NCI-H460 (cell line): ENCODE measurements at places on chromosomes 6 and 20.

DNA sequence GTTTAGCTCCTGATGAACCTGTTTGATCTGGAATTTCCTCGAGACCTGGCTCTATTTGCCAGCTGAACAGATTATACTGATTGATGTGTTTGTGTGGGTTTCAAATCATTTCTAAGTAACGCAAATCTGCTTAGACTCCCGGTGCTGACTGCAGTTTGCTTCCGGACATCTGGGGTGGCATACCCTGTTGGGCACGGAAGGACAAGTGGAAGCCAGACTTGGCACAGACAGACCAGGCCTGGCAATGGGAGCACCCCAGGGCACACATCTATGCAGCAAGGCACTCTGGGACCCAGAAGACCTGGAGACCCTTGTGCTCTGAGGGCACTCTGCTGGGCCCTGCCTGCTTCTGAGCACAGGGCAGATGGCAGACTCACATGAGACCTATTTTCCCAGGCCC is 433.7 kb upstream of the CHD6 start:
- DNase-seq, result no peak

GRCh38 chr6:153962555-153962954 is 76.5 kb upstream of the OPRM1 start:
- no peak for DNase-seq

DNA sequence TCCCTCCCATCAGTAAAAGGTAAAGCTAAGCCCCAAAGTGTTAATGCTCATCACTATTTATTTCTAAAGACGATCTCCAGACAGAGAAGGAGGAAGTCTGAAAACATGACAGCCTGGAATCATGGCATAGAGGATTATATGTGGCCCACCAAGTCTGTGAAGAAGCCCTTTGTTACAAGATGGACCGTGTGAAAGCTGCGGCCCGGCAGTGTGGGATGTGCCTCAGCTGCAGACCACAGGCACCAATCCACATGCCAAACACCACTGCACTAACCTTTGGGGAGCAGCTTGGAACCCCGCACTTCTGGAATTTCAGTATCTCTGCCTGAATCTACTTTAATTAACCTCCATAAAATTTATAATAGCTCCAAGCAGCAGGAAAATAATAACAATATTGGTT is 90.4 kb downstream of the SLC23A2 start:
- DNase-seq, result no peak

DNA sequence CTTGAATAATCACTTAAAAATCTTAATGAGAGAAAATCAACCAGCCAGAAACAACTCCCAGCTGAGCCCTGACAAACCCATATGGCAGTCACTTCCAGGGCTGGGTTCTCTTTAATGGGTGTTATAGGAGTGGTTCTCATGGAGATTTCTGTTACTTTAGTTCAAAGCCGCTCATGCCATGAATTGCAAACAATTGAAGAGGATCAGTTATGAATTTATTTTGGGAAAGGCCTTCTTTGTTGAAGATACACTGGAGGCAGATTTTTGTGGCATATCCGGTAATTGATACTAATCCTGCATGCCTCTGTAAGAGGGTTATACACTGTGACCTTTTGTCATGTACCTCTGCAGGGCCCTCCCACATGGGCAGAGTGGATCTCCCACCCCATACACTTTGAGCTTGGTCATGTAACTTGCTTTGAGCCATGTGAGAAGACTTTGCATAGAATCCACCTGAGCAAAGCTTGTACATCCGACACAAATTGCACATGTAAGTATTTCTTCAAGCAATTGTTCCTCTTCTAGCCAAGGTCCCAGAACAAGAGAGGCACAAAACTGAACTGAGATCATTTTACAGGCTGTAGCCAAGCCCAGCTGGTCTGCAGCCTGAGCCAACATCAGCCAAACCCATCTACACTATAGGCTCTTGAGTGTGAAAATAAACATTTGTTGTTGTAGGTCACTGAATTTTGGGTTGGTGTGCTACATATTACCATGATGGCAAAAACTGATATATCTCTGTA is 492.3 kb downstream of the PREX1 start:
- DNase-seq, result no peak

DNA sequence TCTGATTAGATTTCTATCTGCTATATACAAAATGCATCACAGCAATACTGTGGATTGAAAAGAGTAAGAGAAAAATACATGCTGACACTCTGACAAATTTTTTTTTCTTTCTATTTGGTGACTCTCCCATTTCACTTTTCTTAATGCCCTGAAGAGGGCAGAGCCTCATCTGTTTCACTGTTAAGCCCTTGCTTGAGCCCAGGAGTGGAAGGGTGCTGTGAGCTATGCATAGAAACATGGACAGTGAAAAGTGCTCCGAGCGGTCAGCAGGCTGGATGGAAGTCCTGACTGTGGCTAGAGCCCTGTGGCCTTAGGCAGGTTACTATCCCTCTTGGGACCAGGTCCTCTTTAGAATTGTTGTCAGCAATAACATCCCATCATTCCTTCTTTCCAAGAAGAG is 17.4 kb upstream of the CSE1L start:
- DNase-seq, result no peak

DNA sequence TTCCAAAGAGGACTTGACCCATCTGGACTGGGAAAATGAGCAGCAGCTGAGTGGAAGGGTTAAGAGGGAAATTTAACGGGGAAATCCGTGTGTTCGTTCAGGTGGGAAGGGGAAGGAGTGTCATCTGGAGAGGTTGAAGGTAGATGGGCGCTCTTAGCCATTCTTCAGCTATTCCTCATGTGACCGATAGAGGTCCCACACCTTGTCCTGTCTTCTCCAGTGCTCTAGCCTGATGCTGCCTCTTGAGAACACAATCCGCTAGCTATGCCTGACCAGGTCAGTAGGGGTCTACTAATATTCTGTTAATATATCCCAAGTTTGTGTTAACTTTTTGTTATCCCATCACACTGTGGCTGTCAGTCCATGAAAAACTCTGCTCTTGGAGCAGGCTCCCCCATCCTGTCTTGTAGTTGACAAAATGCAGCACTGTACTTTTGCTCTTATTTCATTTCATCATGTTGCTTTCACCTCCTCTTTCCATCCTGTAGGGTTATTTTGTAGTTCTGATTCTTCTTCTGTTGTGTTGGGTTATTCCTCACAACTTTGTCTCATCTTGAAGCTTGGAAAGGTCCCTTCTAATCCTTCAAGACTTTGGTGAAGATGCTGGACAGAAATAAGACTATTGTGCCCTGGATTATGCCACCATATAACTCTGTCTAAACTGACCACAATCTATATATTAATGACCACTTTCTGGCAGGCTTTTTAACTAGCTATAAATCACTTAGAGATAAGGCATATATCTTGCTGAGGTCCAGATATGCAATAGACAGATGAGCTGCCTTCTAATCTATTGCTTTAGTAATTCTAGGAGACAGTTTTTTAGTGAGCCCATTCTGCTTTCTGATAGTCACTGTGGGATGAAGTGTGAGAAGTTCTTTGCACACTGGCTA is 123.4 kb upstream of the SUPT3H start:
- peak; percentile 8 for DNase-seq

DNA sequence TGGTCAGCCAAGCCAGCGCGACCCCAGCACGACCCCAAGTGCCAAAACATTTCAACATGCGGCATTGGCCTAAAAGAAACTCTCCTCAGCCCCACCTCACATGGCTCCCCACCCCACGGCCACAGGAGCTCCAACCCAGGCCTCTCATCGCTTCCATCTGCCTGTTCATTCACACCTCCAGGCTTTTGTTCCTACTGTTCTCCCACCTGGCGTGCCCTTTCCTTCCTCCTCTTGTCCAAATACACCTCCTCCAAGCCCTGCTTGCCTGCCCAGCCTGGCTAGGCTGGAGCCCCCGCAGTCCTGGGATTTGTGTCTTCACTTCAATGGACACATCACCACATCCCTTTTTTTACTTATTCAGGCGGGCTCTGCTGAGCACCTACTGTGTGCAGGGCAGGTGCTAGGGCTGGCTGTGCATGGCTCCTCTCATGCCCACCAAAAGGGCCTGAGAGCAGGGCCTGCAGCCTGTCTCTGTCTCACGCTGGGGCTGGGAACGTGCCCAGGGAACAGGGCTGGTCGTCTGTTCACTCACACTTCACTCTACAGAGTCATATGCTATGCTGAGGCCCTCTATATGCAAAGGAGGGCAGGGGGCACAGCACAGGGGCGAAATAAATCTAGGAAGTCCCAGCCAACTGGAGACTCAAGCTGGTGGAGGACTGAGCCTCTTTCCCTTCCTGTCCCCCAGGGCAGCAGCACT is 61.1 kb downstream of the GRM4 start:
- no peak for DNase-seq

- DNase-seq, result no peak
Measured at GRCh38 chr20:48260129-48260756, 475.0 kb upstream of the SULF2 start.

- DNase-seq, result no peak
Measured at GRCh38 chr20:50274570-50275430, 84.2 kb downstream of the CEBPB start.

GRCh38 chr6:151044465-151045441 is 179.3 kb downstream of the MTHFD1L start:
- DNase-seq, result peak; percentile 30

DNA sequence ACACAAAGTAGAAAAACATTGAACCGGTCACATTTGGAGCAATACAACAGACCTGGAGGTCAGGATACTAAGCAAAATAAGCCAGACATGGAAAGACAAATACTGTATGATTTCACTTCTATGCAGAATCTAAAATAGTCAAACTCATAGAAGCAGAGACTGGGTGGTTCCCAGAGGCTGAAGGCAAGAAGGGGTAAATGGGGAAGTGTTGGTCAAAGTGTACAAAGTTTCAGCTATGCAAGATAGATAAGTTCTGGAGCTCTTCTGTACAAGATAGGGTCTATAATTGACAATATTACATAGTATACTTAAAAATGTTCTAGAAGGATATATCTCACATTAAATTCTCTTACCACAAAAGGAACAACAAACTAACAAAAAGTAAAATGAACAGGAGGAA is 70.3 kb downstream of the TMEM244 start:
- no peak for DNase-seq

DNA sequence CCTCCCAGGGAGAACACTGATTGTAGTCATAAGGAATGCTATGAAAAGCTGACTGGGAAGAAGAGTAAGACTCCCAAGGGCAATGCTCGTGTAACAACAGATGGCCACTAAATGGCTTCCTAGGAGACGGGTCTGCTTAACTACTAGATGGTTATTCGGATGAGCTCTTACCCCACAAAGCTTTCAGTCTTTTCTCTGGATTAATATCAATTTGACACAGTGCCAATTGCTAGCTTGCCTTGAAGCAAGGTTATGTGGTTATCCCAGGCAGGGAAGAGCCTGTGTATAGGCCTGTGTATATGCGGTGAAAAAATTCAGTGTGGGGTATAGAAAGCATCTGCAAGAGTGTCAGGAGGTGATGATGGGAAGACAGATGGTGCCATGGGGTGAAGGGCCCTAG is 86.4 kb upstream of the NOX3 start:
- DNase-seq, result no peak

DNA sequence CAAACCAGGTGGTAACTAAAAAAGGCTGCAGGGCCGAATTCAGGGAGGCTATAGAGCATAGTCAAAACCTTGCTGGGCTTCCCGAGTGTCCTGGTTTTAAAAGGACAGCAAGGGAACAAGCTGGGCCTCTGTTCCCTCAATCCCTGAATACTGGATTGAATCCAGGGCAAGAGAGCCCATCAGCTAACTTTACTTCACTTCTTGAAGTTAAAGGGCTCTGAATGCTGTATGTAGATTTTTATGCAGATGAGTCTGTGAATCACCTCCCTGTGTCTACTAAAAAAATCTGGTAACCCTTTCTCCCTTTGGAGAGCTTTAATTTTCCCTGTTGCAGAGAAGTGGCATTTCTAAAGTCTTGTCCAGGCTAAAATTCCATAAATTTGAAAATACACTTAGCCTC is 29.5 kb downstream of the LYRM4 start:
- DNase-seq, result no peak

- no peak for DNase-seq
Measured at GRCh38 chr6:35673755-35674154, 15.0 kb downstream of the FKBP5 start.

DNA sequence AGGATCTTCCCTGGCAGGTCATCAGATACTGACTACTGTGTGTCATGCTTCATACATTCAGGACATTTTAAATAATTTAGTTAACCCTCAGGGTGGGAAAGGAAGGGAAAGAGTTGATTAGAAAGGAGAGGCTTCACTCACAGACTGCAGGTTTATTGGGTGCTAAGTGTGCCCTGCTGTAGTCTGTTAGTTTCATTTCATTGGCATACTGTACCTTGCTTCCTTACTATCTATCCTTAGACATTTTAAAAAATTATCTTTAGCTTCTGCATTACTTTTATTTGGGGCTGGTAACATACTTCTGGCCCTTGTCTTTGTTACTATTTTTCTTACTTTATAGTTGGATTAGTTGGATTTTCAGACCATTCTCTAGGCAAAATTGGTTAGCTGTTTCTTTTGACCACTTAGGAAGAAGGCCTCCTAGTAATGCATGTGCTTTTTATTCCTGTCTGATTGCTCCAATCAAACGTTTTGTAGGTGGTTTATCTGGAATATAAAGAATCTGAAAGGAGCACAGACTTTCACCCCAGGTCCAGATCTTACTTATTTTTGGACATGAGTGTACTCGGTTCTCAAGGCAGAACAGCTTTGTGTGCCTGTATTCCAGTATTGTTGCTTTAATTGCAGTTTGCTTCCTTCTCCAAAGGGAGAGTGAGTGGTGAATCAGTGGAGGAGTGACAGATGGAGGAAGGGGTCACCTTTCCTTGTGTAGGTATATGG is 82.7 kb upstream of the PRDM1 start:
- DNase-seq, result no peak

GRCh38 chr6:41352396-41352795 is 17.0 kb downstream of the NCR2 start:
- no peak for DNase-seq

DNA sequence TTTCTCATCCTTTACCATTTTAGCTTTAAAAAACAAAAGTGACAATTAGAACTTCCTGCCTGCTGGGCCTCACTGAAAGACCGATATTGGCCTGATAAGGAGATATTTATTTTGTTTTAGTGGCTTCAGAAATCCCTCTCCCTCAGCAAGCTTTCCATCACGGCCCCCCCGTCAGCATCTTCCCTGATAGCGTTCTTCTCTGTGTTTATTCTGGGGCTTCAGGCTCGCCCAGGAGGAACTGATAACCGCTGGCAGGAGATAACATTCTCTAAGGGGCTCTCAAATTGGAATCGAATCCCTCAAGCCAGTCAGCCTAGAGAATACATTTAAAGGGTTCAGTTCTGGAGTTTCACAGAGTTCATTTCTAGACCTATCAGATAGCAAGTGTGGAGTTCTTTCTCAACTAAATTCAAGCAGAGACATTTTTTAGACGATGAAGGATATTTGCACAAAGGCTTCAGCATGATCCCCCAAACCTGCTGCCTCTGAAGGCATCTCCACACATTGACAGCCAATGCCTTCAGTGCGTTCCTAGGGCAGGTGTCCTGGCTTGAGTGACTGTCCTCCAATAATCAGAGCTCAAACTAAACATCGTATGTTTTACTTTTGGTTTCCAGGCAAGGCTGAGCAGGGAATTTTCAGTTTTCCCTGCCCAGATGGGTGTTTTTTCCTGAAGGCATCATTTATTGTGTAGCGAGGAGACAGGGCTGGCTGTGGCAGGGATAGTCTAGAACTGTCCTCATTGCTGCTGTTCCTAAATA is 17.0 kb downstream of the PRDM1 start:
- DNase-seq, result no peak

- no peak for DNase-seq
Measured at GRCh38 chr6:72770959-72771358, 149.1 kb downstream of the KCNQ5 start.

- DNase-seq, result no peak
Measured at GRCh38 chr6:53894091-53894490, 99.3 kb downstream of the LRRC1 start.
